ENCODE measurements at places on chromosomes 5 and 9. TPM values are rescaled to one million over a fixed set of nuclear protein-coding genes. Genes with fewer than 3 reads are reported as not detected.
A peak's percentile ranks its signal among the peaks of the same experiment; 100 is the strongest.

DNA sequence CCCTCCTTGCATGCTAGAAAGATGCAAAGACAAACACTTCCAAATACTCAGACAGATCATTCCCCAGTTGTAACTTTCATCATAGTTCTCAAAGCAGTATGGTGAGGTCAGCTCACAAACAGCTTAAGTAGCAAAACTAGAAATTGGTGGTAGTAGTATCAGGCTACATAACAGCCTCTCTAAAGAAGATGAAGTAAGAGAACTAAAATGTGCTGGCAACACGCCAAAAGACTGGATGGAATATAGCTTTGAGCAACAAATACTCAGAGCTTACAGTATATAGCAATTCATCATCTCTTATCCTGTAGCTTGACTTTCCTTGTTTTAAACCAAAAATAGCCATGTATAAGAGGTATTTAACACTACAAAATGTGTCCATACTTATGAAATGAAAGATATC lies 7.5 kb downstream of the PFDN1 start:
- no peaks in the 10 kb centered on the region for H3K27me3 ChIP-seq
- H3K4me1 ChIP-seq, result peaks cover 48% of the 10 kb centered on the region
- H3K27ac ChIP-seq, result peak overlapping the region; percentile 51
- no peak overlapping the region for H3K4me3 ChIP-seq
- no peaks in the 10 kb centered on the region for H3K36me3 ChIP-seq

GRCh38 chr9:125568621-125569020 lies 138.4 kb downstream of the MAPKAP1 start:
- H3K27ac ChIP-seq, result no peak overlapping the region
- no peaks in the 10 kb centered on the region for H3K27me3 ChIP-seq

DNA sequence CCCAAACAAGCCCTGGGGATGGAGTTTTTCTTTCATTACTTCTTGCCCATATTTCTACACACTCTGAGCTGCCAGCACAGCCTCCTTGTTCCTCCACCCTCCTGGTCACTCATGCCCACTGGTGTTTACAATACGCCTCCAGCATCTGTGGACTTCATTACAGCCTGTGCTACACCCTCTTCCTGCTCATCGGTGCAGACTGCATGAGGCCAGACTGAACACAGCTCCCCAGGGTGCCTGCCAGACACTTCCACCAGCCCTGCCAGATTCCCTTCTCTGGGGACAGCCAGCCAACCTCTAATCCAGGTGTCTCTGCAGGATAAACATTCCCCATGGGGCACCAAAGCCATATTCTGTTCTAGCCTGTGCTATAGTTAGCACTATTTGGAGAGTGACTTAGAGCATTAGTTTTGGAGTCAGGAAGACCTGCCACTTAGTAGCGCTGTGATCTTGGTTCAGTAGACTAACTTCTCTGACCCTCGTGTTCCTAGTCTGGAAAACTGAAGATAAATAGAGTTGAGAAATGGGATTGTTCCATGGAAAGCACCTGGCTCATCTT lies 163.8 kb upstream of the KLF4 start:
- H3K27ac ChIP-seq, result no peak overlapping the region
- peaks cover 10% of the 10 kb centered on the region for H3K4me1 ChIP-seq
- no peaks in the 10 kb centered on the region for H3K27me3 ChIP-seq

The HACD4 gene
- 6.8 TPM for total RNA-seq

DNA sequence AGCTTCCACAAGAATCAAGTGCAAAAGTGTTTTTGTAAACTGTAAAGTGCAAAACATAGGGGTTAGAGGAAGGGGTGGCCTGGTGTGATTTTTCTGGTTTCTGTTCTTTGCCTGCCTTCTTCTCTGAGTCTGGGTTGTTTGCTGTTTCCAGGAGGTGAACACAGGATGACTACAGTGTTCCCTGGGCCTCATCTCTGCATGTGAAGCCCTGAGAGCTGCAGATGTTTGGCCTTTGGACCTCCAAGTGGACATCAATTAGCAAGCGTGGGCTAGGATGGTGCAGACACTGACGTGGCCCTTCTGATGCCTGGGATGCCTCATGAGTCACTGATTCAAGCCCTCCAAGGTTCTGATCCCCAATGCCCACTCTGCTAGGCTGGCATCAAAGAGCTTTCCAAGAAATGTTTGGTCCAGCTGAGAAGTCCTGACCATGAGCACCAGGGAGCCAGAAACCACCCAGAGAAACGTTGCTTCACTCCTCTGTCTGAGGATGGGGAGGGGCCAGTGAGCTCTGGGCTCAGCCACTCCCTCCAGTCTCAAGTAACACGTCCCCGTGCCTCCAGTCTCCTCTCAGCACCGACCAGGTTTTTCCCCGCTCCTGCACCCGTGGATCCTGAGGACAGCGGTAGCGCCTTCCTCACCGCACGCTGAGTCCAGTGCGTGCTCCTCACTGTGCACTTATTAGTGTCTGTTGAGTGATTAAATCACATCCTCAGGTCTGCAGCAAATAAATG lies 7.6 kb downstream of the IL9 start:
- no peak overlapping the region for H3K4me3 ChIP-seq
- DNase-seq, result peak; percentile 22
- H3K27ac ChIP-seq, result no peak overlapping the region
- H3K4me1 ChIP-seq, result no peaks in the 10 kb centered on the region
- no peaks in the 10 kb centered on the region for H3K36me3 ChIP-seq
- H3K27me3 ChIP-seq, result peaks cover 15% of the 10 kb centered on the region

The TMC1 gene
- total RNA-seq, result not detected

The C9orf50 gene
- total RNA-seq, result 0.36 TPM

The PAEP gene
- total RNA-seq, result not detected

DNA sequence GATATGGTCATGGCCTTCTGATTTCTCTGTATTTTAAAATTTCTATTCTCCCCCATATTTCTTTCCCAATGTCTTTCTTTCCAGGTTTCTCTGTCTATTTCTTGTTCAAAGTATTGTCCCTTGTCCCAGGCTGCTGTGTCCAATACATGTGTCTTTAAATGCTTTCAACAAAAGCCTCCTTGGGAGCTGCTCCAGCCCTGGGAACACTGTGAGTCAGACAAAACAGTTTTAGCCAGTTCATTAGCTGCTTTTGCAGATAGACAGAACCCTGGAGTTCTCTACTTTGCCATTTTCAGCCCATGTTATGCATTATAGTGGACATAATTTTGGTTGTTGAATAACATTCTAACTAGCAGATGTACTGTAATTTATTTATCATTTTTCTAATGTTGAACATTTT lies 20.5 kb upstream of the JAK2 start:
- H3K27ac ChIP-seq, result no peak overlapping the region
- no peaks in the 10 kb centered on the region for H3K36me3 ChIP-seq
- H3K4me1 ChIP-seq, result peaks cover 13% of the 10 kb centered on the region

DNA sequence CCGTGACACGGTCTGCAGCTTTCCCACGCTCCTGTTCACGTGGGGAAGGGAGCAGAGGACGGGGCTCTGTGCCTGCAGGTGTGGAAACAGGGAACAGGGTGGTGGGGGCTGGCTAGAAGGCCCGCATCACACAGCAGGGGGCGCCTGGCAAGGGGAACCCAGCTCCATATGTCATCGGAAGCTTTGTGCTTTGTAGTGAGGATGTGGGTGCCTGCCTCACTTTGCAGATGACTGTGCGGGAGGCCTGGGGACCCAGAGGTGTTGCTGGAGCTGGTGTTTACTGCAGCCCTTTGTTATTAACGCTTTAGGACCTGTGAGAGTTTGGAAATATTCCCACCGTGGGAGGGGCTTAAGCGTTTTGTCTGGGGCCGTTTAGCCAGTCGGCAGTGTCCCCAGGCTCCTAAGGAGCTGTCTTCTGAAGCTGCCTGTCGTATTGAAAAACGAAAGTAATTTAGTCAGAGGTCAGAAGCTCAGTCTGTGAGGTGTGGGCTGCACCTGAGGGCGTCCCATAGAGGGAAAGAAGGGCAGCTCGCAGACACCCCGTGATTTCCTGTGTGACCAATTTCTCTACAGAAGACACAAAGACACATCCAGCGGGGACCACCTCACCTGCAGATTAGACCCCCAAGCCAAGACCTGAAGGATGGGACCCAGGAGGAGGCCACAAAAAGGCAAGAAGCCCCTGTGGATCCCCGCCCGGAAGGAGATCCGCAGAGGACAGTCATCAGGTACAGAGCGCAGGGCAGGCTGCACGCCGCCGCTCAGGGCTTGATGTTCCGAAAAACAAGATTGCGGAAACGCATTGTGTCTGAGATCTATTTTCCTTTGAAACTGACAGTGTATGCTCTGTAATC lies 9.1 kb downstream of the MAN1B1 start:
- no peak overlapping the region for H3K27ac ChIP-seq
- H3K4me3 ChIP-seq, result no peak overlapping the region
- H3K27me3 ChIP-seq, result no peaks in the 10 kb centered on the region
- peak; percentile 47 for DNase-seq
- H3K36me3 ChIP-seq, result peaks cover 43% of the 10 kb centered on the region
- no peaks in the 10 kb centered on the region for H3K4me1 ChIP-seq

- DNase-seq, result no peak
- no peaks in the 10 kb centered on the region for H3K27me3 ChIP-seq
- no peaks in the 10 kb centered on the region for H3K4me1 ChIP-seq
- H3K27ac ChIP-seq, result no peak overlapping the region
- H3K36me3 ChIP-seq, result no peaks in the 10 kb centered on the region
These were observed 1862.1 kb upstream of the C9orf72 start for GRCh38 chr9:29435368-29435767.

The C5orf52 gene
- total RNA-seq, result not detected
